ENCODE measurements at places on chromosomes 12 and 14.

DNA sequence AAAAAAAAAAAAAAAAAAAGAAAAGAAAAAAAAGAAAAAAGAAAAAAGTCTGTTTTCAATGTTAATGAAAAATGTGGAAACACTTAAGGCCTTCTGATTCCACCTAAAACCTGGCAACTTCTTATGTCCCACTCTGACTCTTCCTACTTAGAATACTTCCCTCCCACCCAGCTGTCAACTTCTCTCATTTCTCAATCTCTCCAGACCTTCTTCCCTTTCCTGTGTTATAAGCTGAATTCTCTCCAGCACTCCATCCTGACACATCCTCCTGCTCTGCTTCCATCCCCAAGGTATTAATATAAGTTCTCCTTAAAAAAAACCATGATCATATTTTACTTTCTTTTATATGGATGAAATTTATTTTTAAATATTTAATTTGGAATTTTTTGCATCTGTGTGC, 20.3 kb upstream of the TMTC1 start:
- DNase-seq: no peak

DNA sequence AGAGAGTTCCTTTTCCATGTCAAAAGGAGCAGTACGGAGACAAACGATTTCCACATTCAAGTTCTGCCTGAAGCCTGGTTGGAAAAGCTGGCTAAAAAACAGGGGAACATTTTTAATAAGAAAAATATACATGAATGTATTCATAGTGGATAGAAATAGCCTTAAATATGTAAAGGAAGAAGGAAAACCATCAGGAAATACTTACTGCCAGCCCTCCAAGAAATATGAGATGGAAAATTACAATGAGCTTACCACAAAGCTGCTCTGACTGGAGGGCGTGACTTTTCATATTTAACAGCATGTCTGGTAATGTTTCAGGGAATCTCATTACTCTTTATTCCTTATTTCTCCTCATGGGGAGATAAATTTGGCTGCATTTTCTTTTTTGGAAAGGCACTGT, 75.9 kb upstream of the ZDHHC17 start:
- DNase-seq: peak; percentile 40

GRCh38 chr12:121697093-121697698, 15.4 kb upstream of the TMEM120B start:
- DNase-seq: no peak

GRCh38 chr14:76123426-76124225, 28.1 kb upstream of the GPATCH2L start:
- DNase-seq: no peak

DNA sequence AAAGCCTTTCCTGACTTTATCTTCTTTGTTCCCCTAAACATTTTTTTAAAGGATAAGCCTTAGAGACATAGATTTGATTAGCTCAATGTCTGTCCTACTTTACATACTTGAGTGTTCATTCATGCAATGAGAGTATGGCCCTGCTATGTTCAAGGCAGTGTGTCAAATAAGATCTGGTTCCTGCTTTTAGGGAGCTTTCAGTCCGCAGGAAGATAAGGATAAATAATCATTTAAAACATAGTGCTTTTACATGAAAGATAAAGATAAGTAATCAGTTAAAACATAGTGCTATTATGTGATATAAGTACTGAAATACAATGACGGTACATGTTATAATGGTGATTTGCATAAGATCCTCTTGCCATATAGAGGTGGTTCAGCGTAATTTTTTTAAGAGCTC, 378.3 kb upstream of the PRICKLE1 start:
- no peak for DNase-seq

DNA sequence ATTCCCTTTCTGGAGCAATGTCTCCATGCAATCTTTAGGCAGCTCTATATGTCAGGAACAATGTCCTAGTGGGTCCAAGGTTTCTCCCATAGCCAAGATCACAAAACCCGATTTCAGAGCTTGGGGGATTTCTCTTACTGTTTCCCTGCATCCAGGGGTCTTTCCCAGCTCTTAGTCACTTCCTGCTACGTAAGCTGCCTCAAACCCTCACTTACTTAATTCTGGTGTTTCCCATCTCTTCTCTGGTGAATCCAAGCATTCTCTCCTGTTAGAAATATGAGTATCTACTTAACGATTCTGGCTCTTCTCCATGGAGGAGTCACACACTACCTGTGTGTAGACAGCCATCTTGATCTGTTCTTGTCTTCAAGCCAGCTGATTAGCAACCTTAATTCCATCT, 80.0 kb downstream of the IFNG-AS1 start:
- DNase-seq: no peak

GRCh38 chr12:25695574-25695973, 142.5 kb upstream of the LMNTD1 start:
- no peak for DNase-seq

GRCh38 chr12:130847112-130847511, 8.1 kb upstream of the STX2 start:
- DNase-seq: no peak

GRCh38 chr14:73788701-73789551, 62.7 kb upstream of the PTGR2 start:
- no peak for DNase-seq

DNA sequence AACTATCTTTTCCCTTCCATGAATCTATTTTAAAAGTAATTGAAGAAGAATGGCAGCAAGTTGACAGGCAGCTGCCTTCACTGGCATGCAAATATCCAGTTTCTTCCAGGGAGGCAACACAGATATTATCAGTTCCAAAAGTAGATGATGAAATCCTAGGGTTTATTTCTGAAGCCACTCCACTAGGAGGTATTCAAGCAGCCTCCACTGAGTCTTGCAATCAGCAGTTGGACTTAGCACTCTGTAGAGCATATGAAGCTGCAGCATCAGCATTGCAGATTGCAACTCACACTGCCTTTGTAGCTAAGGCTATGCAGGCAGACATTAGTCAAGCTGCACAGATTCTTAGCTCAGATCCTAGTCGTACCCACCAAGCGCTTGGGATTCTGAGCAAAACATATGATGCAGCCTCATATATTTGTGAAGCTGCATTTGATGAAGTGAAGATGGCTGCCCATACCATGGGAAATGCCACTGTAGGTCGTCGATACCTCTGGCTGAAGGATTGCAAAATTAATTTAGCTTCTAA, 18.4 kb downstream of the TMPO start:
- no peak for DNase-seq

DNA sequence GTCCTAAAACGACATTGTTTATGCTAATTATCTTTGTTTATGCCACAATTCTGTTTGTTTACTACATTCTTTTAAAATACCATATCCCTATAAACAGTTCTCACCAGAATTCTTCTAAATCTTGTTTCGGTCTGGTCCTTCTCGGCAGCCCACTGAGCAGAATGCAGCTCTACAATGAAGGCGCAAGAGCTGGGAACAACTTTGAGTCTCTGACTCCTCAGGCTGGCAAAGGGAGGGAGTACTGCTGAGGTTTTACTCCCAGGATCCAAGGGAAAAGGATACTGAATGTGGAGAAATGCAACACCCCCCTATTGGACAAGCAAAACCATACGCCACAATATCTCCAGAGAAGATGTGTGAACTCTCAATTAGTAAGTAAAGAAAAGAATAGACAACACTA, 5.4 kb downstream of the SOX5 start:
- DNase-seq: no peak

- DNase-seq: no peak
These were observed 42.3 kb upstream of the EPS8 start for GRCh38 chr12:15831315-15831978.

GRCh38 chr12:38823738-38824137, 81.7 kb downstream of the CPNE8 start:
- no peak for DNase-seq

DNA sequence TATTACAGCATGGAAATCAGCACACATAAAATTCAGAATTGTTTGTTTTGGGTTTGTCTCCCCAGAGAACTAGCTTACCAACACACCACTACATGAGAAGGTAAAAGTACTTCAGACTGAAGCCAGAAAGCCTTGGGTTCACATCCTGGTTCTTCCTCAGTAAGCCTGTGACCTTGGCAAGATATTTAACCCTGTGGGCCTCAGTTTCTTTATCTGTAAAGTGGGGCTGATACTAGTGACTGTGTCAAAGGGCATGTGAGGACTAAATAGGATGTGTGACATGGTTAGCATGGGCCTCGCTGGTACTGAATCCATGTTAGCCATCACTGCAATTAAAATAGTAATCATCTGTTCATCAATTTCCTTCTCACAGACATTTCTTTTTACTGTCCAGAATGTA, 366.1 kb downstream of the MED13L start:
- no peak for DNase-seq

DNA sequence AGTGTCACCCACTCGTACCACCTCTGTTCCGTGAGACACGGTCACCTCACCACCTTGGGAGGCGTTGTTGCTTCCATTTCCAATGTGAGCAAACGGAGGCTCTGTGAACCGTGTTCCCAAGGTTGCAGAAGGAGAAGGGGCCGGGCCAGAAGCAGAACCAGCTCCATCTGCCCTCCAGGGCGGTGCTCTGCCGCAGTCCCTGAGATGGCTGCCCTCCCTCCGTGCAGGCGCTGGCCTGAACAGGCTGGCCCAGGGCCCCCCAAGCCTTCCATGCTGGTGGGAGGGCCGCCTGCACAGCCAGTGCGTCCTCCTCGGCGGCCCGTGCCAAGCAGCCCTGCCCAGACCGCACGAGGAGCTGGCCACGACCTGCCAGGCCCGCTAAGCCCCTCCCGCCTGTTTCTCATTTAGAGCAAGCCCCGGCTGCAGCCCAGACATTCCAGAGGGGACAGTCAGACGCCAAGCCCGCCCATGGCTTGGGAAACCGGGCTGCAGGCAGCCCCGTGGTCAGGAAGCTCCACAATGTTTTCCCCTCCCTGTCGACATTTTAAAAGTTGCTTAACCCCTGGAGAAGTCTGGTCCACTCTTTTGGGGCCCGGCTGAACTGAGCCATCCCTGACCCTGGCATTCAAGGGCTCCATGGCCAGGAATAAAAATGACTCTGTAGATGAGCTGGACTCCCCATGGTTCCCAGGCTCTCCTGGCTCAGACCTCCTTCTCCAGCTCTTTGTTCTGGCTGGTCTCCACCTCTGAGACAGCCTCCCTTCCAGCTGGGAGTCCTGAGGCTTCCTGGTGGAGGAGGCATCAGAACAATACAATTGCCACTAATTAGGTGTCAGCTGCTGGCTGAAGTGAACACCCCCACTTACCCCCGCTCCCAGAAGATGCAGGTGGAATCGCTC, 236.0 kb downstream of the BCL11B start:
- peak; percentile 94 for DNase-seq

DNA sequence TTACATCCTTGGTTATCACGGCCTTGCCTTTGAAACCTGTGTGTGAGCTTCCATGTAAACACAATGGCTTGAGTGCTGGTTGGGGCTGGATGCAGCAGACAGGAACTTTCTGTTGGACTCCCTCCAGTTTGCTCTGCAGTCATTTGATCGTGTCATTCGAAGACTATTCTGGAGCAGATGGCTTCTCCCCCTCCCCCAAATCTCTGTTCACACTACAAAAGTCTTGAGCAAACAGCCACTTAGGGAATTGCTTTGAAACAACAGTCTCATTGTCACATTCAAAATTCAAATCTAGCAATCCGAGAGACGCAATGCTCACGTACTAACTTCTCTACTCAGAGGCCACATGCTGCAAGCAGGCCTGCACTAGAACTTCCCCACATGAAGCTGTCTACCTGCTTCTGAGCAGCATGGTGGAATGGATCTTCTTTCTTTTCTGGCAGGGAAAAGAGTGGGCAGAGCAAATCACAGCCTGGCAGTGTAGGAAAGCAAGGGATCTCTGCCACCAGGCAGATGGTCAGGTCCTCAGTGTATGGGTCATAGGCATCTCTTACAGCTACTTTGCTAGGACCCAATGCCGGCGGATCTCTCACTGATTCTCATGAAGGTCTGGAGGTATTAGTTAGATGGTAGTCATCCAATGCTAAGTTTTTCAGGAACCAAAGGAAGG, 214.2 kb downstream of the PPM1H start:
- DNase-seq: peak; percentile 71

DNA sequence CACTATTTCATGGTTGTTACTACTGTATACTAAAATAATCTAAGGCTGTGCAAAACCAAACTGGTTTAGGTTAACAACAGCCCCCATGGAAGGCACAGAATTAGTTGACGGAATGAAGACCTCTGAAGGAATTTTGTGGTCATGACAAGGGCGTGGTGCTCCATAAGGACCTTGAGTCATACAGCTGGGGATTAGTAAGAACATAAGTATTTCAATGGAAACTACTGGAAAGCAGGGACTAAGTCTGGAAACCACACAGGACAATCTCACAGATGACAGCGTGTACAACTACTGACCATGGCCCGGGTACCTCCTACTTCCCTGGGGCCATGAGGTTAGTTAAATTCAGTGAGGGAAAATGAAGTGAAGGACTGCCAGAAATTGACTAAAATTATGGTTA, 98.5 kb upstream of the PLEKHA5 start:
- DNase-seq: no peak

DNA sequence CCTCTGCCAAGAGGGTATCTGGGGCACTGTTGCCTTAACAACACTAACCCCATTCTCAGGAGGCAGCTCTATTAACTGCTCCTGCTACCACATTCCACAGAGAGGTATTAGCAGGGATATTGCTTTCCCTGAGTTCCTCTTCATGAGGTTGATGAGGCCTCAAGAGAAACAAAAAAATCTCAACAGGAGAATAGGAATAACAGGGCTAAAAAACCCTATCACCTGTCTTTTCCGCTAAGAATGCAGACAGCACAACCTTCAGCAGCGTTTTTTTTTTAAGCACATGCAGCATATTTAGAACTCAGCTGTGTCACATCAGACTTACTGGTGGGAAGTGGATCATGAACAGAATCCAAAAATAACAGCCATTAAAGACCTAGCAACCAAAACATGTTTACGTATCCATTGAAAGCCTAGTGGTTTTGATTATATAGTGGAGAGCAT, 29.2 kb downstream of the ATF7 start:
- no peak for DNase-seq

- DNase-seq: no peak
These were observed 646.2 kb upstream of the FOXG1 start for GRCh38 chr14:28120391-28120790.

- DNase-seq: no peak
These were observed 434.4 kb downstream of the RGS6 start for GRCh38 chr14:72366619-72367018.

DNA sequence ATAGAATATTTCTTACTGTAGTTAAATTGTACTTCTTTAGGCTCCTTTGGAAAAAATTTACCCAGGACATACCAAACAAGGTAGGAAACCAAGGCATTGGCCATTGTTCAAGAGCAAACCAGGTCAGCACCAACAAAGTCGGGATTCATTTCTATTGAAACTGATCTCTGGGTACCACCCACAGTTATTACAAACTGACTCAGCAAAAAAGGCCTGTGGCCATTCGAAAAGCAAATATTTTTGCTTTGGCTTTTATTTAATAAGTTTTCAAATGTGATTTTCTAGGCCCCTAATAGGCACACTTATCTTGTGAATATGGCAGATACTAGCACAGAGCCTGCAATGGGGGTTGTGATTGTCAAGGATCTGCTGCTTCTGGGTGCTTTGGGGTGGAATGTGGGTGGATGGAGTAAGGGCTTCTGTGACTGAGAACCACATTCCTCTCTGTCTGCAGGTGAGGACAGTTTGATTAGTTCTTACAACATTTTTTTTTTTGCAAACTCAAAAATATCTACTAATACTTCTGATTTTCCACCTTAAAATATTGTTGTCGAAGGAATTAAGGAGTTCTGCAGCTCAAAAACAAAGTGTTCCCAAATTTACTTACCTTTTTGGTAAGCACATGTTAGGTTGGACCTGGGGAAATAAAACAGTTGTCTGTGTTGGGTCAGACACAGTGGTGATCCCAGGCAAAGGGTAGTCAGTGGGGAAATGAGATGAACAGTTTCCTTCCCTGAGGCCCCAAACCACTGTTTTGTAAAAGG, 45.1 kb downstream of the FLRT2 start:
- DNase-seq: no peak

- DNase-seq: no peak
These were observed 205.2 kb upstream of the NEDD1 start for GRCh38 chr12:96701856-96702255.
